Body of pancreas (tissue), 4 donors: ENCODE measurements at places on chromosomes 16 and 17. TPM values are rescaled to one million over a fixed set of nuclear protein-coding genes. Genes with fewer than 3 reads are reported as not detected.
A peak's percentile ranks its signal among the peaks of the same experiment; 100 is the strongest.

ADGRG1 gene
- 61.6 TPM for total RNA-seq

DHRS7C gene
- total RNA-seq, result not detected

KLHL10 gene
- not detected for total RNA-seq

ZNF830 gene
- 6.5 TPM for total RNA-seq

EVPL gene
- total RNA-seq, result 4.9 TPM

GNAO1 gene
- 1.6 TPM for total RNA-seq

AATF gene
- 16.5 TPM for total RNA-seq

SARM1 gene
- 13.7 TPM for total RNA-seq

EVI2A gene
- 3.1 TPM for total RNA-seq

ICAM2 gene
- 16.2 TPM for total RNA-seq

CAMTA2 gene
- 17.1 TPM for total RNA-seq

CPHXL2 gene
- not detected for total RNA-seq

PPP1R27 gene
- not detected for total RNA-seq

GRAPL gene
- total RNA-seq, result not detected

XAF1 gene
- total RNA-seq, result 4.2 TPM

DBF4B gene
- 2.0 TPM for total RNA-seq

TMEM100 gene
- 2.9 TPM for total RNA-seq

DNA sequence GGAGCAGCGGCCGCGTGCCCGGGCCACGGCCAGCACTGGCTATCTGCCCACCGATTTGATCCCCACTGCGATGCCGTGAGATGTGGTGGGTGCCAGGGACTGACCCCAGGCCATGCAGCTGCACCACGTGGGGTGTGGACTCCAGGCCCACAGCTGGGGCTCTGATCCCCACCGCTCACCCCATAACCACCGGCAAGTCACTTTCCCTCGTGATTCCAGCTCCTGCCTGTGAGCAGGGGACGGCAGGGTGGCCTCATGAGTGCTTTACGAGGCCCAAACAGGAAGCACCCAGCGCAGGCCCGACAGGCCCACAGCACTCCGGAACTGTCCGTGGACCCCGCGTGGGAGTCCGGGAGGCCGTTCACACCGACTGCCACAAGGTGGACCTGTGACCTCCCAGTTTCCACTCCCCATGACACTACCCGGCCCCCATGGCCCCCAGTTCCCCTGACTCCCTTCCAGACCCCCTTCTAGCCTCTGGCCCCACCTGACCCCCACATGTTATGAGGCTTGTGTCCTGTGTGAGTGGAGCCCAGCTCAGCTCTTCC is 616 bp downstream of the PTX4 start:
- DNase-seq, result no peak

- no peak for DNase-seq
Measured at GRCh38 chr16:86320237-86320595, 190.1 kb upstream of the FOXF1 start.

- no peak for DNase-seq
Measured at GRCh38 chr16:89953671-89954406, 5.3 kb downstream of the DEF8 start.

- DNase-seq, result no peak
Measured at GRCh38 chr17:66548158-66548557, 245.7 kb downstream of the PRKCA start.

- peak; percentile 37 for DNase-seq
Measured at GRCh38 chr17:67636834-67637520, 80.8 kb upstream of the NOL11 start.

- DNase-seq, result no peak
Measured at GRCh38 chr17:44268709-44269534, 987 bp upstream of the SLC4A1 start.

GRCh38 chr17:4880857-4881256 is 18.5 kb upstream of the C17orf107 start:
- no peak for DNase-seq

GRCh38 chr17:67676305-67676704 is 41.4 kb upstream of the NOL11 start:
- no peak for DNase-seq

DNA sequence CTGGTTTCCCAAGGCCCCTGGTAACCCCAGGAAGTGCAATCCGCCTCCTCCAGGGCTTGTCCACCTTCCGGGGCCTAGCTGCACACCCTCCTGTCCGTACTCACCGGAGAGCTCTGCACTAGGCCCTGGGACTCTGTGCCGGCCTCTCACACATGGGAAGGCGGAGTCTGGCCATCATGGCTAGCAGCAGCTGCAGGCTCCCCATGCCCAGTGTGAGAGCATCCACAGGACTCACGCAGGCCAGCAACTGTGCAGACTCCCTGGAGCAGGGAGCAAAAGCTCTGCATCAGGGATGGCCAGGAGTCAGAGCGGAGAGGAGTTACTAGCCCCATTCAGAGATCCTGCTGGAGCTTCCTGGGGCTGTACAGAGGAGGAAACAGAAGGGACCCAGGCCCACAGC is 20.2 kb downstream of the FOXN1 start:
- peak; percentile 69 for DNase-seq

DNA sequence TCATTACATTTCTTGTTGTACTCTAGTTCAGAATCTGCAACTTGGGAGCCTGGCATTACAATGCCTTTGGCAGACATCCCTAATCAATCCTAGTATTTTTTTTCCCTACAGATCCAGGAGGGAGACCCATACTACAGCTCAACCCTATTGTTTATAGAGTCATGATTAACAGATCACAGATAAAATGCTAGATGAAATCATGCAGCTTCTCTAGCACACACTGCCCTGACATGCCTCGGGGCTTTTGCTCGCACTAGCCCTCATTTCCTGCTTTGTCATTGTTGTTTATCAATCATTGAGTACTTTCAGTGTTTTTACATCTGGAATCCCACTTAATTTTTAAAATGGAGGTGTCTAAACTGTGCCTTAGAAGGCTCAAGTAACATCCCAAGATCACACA is 412.5 kb downstream of the CA10 start:
- DNase-seq, result no peak

DNA sequence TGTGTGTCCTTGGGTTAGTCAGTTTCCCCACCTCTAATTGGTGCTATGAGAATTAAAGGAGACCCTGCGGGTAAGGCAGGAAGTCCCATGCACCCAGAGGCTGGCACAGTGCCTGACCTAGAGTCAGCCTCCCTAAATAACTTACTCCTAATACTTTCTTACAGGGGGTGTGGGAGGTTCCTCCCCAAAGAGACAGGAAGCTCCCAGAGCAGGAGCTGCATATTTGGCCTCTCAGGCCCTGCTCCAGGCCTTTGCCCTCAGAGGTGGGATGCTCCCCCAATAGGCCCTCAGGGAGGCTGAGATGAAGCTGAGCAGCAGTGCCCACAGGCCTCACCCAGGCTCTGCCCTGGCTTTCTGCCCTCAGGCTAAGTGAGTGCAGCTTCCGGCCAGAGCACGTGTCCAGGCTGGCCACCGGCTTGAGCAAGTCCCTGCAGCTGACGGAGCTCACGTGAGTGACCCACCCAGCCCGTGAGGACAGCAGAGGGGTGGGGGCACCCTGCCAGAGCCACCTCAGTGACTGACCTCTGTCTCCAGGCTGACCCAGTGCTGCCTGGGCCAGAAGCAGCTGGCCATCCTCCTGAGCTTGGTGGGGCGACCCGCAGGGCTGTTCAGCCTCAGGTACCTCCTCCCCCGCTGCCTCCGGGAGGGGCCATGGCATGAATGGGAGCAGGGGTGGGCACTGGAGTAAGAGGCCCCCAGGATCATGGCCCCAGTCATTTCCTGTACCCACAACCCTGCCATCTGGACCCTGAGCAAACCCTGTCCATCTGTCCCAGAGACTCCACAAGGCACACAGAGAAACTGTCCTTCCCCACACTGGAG is 31.1 kb upstream of the CPNE2 start:
- DNase-seq, result peak; percentile 61

DNA sequence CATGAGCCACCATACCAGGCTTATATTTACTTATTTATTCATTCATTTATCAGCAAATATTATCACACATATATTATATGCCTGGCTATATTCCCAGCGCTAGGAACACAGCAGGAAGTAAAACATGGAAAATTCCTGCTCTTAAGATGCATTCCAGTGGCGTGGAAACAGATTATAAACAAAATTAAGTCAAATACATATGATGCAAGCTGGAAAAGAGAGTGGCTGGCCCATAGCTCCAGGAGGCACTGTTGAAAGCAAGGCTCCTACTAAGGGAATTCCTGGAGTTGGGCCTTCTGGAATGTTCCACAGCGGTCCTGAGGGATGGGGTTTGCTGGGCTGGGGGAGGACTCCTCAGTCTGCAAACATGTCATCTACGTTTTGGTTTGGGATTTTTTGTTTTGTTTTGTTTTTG is 18.4 kb downstream of the ADCY9 start:
- DNase-seq, result no peak

DNA sequence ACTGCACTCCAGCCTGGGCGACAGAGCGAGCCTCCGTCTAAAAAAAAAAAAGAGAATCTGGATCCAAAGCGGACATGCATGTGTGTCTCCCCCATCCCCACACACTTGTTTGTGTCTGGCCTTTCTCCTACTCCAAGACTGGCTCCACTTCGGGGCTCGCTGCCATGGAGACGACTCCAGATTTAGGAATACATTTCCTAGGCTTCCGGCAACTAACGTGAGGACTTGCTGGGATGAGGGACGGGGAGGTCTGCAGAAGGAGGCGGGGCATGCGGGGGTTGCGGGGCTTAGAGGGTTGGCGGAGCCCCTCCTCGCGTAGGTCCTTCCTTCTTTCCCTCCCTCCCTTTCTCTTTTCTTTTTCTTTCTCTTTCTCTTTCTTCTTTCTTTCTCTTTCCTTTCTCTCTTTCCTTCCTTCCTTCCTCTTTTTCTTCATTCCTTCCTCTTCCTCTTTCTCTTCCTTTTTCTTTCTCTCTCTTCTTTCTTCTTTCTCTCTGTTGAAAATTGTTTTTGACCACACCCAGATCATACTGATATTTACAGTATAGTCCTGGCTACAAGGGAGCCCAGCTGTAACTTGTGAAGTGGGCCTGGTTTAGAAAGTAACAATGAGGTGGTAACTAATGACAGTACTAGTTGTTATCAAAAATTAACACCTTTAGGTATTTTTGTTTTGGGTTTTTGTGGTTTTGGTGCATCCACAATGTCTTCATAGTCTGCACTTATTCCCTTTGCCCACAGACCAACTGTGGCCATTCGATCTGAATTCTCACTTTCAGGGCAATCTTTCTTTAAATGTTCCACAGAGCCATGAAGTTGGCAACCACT is 25.2 kb downstream of the MIS12 start:
- DNase-seq, result no peak

- DNase-seq, result no peak
Measured at GRCh38 chr16:70804734-70805169, 3.8 kb upstream of the VAC14 start.

GRCh38 chr16:89268987-89269735 is 51.7 kb downstream of the ZNF778 start:
- no peak for DNase-seq

- peak; percentile 26 for DNase-seq
Measured at GRCh38 chr16:12228602-12229499, 252.3 kb downstream of the SNX29 start.

DNA sequence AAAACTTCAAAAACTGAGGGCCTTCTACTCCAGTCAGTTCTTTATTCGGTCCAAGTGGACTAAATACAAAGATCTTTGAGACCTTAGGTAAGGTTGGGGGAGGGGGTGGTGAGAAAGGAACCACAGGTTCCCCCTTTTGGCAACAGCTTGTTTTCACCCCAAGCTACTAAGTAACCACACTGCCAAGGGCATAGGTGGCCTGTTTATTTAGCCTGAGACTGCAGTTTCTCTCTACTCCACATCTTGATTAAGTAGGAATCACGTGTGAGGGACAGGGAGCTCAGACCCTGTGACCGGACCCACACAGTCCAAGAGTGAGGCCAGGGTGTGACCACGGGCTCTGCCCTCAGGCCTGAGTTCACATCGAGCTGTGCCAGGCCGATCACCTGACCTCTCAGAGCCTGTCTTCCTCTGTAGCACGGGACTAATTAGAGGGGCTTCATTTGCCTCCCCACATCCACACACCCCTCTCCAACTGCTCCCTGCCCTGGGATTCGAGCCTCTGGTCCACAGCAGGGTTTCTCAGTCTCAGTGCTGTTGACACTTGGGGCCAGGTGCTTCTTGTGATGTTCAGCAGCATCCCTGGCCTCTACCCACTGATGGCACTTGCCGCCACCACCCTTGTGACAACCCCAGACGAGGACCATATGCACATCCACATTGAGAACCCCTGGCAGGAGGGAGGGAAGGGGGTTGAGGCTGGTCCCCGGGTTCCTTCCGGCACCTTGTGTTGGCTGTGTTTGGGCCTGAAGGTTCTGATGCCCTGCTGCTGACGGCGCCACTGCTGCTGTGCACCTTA is 17.8 kb downstream of the ST6GALNAC2 start:
- peak; percentile 52 for DNase-seq

- DNase-seq, result no peak
Measured at GRCh38 chr16:61148930-61149329, 887.3 kb downstream of the CDH8 start.

GRCh38 chr16:84068783-84069462 is 26.3 kb upstream of the SLC38A8 start:
- no peak for DNase-seq

GRCh38 chr16:6095414-6095813 is 997.8 kb upstream of the EEF2KMT start:
- no peak for DNase-seq

DNA sequence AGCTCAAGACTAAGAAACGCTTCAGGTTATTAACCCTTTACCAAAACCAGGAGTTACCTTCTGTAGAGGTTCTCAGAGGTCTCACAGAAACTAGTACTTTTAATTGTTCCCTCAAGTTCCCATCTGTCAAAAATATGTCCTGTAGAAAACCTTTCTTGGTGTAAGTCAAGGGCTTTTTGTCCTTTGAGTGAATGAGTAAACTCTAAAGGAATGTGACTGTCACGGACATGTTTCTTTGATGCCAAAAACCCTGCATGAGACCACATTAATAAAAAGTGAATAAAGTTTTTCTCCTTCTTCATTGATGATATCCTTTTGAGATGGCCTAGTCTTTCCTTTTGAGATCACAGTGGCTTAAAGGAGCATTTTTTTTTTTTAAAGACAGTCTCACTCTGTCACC is 102.9 kb downstream of the NLK start:
- DNase-seq, result no peak

GRCh38 chr16:5516115-5516514 is 418.5 kb upstream of the EEF2KMT start:
- DNase-seq, result no peak

GRCh38 chr16:57801098-57801808 is 1.0 kb downstream of the KIFC3 start:
- DNase-seq, result no peak

GRCh38 chr17:78132084-78132676 is 1.6 kb downstream of the TMC8 start:
- peak; percentile 41 for DNase-seq

DNA sequence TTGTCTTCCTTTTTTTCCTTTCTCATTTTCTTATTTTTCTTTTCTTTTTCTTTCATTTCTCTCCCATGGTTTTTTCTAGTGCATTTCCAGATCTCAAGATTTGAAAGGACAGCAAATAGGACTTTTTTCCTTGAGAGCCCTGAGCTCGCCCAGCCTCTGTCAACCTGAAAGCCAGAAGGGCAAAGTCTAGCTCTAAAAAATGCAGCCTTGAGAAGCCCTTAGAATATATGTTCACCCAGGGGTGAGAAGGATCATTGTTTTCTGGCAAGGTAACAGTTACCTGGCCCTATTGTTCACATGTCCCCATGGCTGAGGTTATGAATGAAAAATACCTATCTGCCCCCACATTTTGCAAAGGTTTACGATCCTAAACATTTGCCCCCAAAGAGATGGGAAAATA is 218.4 kb downstream of the IRX3 start:
- no peak for DNase-seq

- DNase-seq, result peak; percentile 66
Measured at GRCh38 chr17:66451188-66452149, 149.1 kb downstream of the PRKCA start.

GRCh38 chr16:22191532-22192260 is 14.4 kb upstream of the EEF2K start:
- DNase-seq, result peak; percentile 34
